Esophagus squamous epithelium (tissue), 5 donors: ENCODE measurements at places on chromosomes 4 and X.

GRCh38 chrX:119107206-119107605 lies 20.4 kb downstream of the KIAA1210 start:
- no peak for DNase-seq

GRCh38 chrX:24203072-24203808 lies 53.7 kb downstream of the ZFX start:
- DNase-seq = no peak

- DNase-seq = no peak
Observed at GRCh38 chr4:53545273-53545672, 46.0 kb downstream of the LNX1 start.

GRCh38 chrX:4315891-4316290 lies 602.4 kb upstream of the PRKX start:
- no peak for DNase-seq

- DNase-seq = no peak
Observed at GRCh38 chr4:102387552-102388150, 42.4 kb upstream of the SLC39A8 start.

DNA sequence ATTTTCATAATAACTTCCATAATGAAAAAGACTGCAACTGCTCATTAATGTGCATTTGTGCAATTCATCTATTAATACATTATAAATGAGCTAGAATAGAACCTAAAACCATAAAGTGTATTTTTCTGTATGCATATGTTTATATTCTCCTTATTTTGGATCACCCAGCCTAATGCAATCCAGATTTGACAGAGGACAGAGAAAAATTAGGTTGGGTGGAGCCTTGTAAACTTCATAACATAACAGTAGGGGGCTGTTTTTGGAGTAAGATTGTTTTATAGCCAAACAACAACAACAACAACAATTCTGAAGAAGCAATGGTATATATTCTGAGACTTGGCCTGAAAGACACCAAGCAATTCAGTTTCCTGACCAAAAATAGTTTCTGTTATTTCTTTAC lies 615.3 kb upstream of the SLIT2 start:
- DNase-seq = no peak

- DNase-seq = no peak
Observed at GRCh38 chrX:9148615-9149399, 114.9 kb upstream of the FAM9B start.

DNA sequence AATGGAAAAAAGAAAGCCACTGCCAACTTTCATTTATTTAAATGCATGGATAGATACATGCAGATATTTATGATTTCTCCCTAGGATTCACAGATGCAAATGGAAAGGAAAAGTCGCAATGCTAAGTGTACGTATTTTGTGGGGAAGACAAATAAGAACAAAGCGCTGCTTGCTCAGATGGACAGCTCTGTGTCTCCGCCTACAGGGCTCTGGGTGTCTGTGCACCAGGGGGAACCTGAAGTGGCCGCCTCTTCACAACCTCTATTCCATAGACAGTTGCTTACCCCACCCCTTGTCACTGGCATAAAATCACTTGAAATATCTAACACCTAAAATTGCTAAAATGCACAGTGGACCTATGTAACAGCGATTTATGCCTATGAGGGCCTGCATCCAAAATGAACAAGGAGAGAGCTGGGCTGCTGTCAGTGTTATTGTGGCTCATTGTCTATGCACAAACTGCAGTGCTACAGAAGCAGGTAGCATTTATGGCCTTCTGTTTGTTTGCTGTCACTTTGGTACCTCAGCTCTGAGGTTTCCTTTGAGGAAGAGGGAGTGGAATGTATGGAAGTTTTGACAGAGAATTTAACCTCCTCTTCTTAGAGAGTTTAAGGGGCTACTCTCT lies 58.6 kb upstream of the PAGE1 start:
- DNase-seq = no peak

DNA sequence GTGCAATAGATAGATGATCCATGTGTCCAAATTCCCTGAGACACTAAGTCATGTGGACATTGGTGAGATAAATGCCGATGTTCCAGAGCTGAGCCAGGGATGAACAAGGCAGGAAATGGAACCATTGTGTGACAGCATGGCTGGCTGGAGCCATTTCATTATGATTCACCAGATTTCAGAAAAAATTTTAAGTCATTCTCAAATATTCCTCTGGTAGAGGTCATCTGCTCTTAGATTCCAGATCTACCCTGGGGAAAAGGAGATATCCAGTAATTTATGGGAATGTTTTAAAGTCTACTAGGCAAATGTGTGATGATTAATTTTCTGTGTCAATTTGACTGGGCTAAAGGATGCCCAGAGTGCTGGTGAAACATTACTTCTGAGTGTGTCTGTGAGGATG lies 287.3 kb downstream of the STK32B start:
- no peak for DNase-seq

GRCh38 chr4:177308125-177308524 lies 1.5 kb upstream of the NEIL3 start:
- no peak for DNase-seq

DNA sequence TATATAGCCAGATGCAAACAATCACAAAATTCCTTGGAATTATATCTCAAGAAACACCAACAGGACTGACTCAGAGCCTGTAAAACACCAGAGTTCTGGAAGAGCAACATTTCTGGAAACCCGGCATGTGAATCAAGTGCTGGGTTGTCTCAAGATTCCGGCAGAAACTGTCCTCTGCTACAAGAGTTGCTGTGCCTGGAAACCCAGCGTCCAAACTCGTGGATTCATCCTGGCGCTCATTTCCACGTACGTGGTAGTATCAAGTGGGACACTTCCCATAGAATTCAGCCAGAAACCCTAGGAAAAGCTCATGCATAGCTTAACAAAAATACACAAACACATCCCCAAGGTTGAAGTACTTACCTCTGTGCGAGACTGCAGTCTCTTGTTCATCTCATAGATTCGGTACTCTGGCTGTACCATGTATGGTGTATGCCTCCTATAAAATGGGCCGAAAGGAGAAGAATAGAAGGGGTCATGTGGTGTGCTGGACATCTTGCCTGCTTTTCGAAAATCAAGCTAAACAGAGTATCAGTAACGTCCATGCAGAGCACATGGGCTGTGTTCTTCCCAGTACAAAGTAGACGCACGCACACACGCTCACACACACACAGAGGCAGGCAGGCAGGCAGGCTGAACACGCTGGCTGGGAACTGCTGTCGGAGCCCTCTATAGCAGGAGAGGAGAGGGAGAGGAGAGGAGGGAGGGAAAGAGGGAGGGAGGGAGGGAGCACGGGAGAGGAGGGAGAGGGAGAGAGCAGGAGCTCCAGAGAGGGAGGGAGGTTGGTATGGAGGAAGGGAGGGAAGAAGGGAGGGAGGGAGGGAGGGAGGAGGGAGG lies at the start of gene LDB2:
Gene LDB2 (minus strand): TSS at position 655 of the 837 bp plus-strand sequence.
- no peak for DNase-seq

DNA sequence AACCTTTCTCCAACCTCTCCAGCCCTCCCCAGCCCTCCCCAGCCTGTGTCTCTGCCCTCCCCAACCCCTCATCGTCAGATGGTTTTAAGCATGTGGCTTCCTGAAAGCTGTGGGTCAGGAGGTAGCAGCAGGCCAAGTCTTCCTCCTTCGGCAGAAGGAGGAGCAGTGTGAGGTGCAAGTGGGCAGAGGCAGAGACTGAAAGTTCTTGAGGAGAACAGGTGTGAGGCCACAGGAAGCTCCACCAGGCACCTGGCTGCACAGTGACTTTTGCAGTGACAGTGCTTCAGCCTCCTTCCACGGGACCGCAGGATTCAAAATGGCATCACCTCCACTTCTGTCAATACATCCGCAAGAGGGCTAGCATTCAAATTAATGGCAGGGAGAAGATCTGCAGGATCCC lies 203.9 kb upstream of the LEF1 start:
- DNase-seq = no peak

DNA sequence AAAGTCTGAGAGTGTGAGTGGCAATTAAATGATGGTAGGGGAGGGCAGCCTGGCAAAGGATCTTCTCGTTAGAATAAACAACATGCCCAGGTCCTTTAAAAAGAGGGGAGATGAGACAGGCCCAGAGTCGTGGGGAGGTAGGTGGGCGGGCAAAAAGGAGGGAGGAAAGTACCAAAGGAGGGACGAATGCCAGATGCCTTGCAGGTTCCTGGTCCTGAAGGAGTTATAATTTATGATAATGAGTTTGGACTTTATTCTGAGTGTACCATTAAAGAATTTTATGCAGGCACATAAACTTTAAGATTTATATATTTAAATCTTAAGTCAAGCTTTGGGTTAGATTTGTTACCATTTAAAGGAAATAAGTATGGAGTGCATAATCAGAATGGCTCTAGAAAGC lies 62.3 kb upstream of the SMARCA5 start:
- DNase-seq = no peak

DNA sequence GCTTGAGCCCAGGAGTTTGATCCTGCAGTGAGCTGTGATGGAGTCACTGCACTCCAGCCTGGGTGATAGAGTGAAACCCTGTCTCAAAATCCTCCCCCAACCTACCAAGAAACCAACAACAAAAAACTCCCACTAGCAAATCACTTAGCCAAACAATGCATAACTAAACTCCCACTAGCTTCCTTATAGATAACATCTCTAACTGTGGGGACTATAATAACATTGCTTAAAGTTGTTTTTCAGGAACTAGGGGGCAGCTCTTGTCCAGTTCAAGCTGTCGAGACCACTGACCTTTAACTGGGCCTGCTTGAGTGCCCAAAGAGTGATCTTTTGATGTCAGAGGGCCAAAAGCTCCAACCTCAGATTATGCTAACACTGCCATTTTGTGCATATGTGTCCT lies 81.7 kb downstream of the FREM3 start:
- no peak for DNase-seq

GRCh38 chr4:44872246-44872645 lies 145.9 kb upstream of the GNPDA2 start:
- DNase-seq = no peak

GRCh38 chrX:54357414-54358377 lies at the start of gene WNK3:
Gene WNK3 (minus strand): TSS chrX:54358046.
- DNase-seq = peak; percentile 10

DNA sequence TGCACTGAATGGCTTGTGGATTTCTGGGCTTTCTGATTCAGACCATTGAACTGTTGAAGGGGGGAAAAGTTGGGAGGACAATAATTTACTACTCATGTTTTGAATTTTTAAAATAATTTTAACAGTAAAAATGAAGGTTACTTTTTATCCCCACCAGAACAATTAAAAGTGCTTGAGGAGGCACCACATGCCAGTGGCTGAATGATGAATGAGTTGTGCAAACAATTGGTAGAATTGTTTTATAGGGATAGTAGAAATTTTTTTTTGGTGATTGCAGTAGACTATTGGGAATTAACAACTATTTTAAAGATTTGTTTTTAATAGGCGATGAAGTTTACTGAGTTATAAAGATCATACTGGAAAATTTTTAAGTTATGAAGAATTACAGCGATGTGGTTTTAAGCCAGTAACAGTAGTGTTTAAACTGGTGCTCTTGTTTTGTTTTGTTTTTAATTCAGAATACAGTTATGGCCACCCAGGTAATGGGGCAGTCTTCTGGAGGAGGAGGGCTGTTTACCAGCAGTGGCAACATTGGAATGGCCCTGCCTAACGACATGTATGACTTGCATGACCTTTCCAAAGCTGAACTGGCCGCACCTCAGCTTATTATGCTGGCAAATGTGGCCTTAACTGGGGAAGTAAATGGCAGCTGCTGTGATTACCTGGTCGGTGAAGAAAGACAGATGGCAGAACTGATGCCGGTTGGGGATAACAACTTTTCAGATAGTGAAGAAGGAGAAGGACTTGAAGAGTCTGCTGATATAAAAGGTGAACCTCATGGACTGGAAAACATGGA lies 2.7 kb downstream of the REST start:
- no peak for DNase-seq

DNA sequence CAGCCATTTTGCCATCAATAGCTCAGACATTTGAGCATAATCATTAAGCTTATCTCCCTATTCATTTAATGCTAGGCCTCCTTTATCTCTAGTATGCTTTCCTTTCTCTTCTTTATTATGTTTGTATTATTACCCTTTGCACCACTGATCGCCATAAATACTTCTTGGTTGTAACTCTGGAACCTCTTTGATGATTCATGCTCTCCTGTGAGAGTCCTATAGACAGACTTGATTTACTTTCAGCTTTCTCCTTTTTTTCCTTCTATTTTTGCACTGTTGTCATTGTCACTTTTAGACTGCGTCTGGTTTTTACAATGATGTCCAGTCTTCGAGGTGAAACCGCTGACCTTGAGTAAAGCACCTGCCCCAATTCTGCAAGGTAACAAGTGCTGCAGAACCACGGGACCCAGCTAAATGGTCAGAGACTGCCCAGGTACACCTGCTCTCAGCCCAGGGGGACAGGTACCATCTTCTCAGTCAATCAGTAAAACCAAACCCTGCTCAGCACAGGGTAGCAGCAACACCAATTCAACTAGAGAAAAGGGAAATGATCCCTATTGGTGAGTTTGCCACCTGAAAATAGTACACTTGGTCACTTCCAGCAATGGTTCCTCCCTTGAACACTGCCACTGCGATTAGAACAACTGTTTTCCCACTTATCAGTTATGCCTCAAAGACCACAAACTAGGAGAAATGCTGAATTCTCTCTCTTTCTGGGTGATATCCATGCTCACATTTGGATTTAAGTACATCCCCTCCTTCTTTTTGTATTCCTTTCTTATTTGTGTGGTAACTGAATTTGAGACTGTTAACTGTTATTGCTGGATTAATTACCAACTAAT lies 125.1 kb downstream of the MAML3 start:
- no peak for DNase-seq

DNA sequence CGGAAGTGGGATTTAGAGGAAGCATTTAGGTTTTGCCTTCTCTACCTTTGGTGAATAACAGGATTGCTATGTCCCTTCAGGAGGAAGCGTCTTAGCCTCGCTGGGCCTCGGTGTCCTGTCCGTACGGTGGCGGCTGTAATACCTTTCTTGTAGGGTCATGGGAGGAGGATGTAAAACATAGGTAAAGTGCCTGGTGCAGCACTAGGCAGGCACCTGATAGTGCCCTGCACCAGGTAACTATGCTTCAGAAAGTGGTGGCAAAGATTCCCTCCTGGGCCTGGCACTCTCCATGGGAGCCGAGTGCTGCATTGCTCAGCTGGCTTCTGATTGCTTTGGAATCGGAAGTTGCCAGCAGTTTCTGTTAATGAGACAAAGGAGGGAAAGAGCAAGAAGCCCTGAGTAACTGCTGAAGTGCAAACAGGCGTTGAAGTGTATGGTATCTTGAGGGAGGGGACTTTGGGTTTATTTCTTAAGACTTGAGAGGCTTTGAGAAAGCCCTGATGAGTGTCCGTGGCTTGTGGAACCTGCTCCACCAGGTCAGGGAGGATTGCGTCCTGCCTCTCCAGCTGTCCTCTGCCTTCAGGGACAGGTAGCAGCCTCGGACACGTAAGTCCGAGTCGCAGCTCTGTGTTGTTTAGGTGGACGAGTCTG lies 45.8 kb downstream of the TBC1D14 start:
- no peak for DNase-seq

DNA sequence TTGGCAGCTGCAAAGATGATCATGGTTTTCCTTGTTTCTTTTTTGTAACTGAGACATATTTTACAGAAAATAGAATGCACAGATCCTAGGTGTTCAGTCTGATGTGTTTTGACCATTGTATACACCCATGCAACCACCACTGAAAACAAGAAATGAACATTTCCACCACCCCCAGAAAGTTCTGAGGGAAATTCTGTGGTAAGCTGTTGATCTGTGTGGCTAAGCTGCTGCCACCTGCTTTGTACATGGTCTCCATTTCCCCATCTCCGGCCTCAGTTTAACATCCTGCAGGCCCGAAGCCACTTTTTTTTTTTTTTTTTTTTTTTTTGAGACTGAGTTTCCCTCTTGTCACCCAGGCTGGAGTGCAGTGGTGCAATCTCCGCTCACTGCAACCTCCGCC lies 65.3 kb downstream of the NYX start:
- DNase-seq = no peak

GRCh38 chr4:175306436-175306835 lies 388.3 kb downstream of the ADAM29 start:
- DNase-seq = no peak

- DNase-seq = no peak
Observed at GRCh38 chrX:149541521-149542047, 772 bp downstream of the EOLA1 start.
